Non-pigmented ciliary epithelial cell (primary cell): ENCODE measurements at places on chromosomes 1 and 21.
A peak's percentile ranks its signal among the peaks of the same experiment; 100 is the strongest.

DNA sequence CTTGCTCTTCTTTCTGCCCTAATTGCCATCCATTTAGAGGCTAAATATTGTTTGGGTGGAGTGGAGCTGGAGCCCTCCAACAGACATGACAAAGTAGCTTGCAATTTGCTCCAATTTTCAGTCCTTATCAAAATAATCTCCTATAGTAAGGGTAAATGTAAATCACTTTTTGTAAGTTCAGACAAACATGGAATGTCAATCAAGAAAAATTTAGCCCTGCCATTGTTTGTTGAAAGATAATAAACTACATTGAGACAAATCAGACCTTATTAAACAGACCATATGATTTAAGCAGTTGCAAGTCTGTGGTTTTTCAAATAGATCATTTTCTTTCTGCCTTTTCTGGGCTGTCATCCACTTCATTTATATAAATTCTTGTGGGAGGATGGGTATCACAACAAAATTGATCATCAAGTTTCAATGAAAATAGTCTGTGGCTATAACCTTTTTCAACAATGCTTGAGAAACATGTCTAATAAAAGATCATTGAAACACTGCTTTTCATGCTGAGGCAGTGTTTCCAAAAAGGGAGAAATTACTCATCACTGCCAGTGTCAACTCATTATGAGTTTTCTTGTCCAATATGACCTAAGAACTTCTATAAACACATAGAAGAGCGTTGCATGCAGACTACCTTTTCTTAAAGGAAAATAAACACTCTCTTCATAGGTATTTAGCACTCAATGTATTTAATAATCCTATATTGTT is 1152.0 kb upstream of the B3GALT2 start:
- DNase-seq: no peak

- no peak for DNase-seq
These were observed 515.6 kb downstream of the LMO4 start for GRCh38 chr1:87844251-87844650.

GRCh38 chr1:246067432-246068216 is 439.5 kb downstream of the SMYD3 start:
- peak; percentile 28 for DNase-seq

DNA sequence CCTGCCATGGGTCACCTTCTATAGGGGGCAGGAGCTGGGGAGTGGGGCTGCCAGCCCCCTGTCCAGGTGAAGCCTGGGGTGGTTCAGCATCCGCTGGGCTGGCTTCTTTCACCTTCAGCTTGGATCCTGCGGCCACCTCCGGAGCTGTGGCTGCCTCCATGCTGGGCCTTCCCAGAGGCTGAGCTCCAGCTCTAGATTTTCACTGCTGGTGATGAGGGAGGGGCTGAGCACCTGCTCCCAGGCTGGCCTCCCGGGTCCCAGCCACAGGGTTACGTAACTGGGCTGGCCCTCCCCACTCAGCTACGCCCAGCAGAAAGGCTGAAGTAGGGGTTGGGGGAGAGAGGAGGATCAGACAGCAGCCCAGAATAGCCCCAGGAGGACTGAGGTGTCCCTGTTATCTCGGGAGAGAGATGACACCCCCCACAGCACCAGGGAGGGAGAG is at the start of gene MYBPHL:
TSS of gene MYBPHL (minus strand) at position 180 of the 442 bp plus-strand sequence. CDS start at position 160, 20 bp downstream.
- no peak for DNase-seq

GRCh38 chr1:89692601-89693521 is 59.9 kb downstream of the LRRC8C start:
- DNase-seq: no peak

DNA sequence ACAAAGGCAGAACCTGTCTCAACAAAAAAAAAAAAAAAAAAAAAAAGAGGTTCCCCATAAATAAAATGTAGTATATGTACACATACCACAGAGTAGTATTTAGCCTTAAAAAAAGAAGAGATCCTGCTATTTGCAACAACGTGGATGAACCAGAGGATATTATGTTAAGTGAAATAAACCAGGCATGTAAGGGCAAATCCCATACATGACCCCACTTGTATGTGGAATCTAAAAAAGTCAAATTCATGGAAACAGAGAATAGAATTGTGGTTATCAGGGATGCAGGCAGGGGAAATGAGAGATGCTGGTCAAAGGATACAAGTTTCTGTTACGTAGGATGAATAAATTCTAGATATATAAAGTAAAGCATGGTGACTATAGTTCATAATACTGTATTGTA is 16.7 kb downstream of the SLC44A3 start:
- DNase-seq: no peak

DNA sequence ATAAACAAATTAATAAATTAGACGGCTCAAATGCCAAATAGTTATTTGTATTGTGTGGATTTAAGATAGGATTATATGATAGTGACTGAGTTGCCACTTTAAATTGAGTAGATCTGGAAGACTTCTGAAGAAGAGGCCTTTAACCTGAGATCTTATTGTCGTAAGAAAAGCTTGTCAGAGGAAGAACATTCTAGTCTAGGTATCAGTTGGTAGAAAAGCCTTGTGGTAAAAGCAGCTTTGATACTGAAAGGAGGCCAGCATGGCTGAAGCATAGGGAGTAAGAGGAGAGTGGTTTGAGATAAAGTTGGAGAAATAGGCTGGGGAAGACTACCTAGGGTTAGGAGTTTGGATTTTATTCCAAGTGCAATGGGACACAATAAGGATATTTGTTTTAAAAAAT is 29.1 kb downstream of the SLC30A7 start:
- no peak for DNase-seq

GRCh38 chr1:30868833-30869435 is 39.6 kb downstream of the SDC3 start:
- no peak for DNase-seq

DNA sequence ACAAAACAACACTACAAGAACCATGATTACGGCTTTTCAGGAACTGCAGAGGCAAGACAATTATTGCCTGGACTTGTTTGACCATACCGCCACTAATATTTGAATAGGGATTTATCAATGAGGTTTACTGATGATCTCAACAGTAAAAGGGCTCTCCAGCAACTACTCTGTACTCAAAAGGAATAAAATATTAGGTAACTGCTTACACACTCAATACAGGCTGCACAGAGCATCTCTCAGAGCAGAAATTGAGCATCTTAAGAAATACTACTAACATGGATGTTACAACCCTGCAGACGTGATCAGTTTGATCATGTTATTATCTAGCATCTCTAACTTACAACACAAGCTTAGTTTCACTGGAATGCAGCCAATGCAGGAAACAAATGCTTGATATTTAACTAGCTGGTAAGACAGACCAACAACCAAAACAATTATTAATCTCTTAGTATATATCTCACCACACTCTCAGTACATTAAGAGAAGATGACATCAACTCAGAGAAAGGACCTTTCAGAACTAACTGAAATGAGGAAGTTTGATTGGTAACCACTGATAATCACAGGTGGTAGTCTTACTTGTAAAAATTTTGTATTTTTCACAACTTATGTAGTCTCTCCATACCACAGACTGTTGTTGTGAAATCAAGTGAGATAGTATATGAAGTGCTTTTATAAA is 52.2 kb downstream of the PUM1 start:
- no peak for DNase-seq

GRCh38 chr1:110281363-110282290 is 57.5 kb upstream of the RBM15 start:
- DNase-seq: no peak

DNA sequence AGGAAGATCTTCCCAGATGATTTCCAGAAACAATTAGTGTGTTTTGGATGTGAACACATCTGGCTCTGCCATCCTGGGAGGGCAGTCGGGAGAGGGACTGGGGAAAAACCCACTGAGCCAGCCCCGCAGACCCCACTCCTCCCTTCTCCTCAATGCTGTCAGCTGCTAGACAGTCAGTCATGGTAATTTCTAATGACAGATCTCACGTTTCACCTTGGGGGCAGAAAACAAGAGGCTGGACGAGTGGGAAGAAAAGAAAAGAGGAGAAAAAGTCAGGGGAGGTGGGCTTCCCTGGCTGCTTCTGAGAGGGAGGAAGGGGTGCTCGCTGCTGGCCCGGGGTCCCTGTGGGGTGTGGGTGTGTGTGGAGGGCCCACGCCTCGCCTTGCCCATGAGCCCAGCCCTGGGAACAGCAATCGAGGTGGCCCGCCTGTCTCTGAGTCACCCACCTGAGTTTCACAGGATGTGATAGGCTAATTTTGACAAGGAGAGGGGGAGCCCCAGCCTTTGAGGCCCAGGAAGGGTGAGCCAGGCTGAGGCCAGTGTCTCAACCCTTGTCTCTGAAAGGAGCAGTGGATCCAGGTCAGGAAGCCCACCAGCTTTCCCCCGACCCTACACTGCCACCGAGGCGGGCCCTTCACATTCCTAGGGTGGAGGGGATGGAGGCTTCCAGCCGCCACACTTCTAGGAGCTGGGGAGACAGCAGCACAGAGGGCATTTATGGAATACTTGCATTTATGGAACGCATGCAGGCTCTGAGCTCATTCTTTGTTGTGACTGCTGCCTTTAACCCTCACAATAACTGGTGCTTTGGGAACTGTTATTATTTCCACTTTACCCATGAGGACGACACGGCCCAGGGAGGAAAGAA is 49.1 kb upstream of the IFNLR1 start:
- no peak for DNase-seq

DNA sequence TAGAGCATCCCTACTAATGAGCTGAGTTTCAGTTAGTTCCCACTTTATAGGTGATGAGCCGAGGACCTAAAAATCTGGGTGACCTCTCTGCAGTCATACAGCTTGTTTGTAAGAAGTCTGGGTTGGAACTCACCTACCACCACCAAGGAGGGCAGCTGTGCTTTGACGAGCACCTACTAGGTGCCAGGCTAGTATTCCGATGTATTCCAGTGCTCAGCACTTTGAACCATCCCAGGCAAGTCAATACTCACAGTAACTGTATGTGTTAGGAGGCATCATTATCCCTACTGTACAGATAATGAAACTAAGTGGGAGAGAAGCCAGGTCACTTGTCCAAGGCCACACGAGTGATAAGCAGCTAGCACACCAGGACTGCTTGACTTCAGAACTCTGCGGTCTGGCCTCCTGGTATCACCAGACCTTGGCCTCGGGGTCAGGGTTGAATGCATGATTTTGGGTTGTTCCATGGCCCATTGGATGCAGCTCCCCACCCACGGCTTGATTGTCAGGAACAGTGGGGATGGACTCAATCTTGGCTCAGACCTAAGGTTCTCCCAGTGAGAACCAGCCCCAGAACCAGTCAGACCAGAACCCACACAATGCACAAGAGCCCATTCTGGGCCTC is 20.7 kb downstream of the ECE1 start:
- no peak for DNase-seq

GRCh38 chr1:59803458-59804038 is 11.2 kb upstream of the HOOK1 start:
- no peak for DNase-seq

- DNase-seq: no peak
These were observed 23.7 kb downstream of the SNX27 start for GRCh38 chr1:151635479-151636072.

DNA sequence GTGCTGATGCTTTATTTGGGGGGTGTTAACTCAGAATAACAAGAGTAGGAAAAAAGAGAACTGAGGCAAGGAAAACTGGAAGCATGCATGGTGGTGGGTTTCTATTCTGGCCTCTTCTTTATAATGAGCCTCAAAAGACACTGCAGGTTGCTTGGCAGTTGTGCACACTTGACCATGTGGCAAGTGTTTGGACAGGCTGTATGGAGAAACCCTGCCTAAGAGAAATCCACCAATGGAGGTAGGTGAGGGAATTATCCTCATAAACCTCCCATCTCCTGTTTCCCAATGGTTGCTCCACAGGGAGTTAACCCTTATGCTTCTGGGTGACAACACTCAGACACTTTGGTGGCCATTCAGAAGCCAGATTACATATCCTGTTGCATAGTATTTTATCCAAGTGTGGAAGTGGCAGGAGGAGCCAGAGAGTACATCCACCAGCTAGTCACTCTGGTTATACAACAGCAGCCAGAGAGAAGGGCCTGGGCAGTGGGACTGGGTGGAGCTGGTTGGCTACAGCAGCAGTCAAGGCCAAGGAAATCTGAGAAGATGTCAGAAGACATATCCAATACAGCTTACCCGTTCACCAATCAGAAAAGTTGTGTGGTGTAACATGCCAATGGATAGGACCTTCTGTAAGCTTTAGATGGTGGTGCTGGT is 16.4 kb upstream of the VASH2 start:
- DNase-seq: no peak

DNA sequence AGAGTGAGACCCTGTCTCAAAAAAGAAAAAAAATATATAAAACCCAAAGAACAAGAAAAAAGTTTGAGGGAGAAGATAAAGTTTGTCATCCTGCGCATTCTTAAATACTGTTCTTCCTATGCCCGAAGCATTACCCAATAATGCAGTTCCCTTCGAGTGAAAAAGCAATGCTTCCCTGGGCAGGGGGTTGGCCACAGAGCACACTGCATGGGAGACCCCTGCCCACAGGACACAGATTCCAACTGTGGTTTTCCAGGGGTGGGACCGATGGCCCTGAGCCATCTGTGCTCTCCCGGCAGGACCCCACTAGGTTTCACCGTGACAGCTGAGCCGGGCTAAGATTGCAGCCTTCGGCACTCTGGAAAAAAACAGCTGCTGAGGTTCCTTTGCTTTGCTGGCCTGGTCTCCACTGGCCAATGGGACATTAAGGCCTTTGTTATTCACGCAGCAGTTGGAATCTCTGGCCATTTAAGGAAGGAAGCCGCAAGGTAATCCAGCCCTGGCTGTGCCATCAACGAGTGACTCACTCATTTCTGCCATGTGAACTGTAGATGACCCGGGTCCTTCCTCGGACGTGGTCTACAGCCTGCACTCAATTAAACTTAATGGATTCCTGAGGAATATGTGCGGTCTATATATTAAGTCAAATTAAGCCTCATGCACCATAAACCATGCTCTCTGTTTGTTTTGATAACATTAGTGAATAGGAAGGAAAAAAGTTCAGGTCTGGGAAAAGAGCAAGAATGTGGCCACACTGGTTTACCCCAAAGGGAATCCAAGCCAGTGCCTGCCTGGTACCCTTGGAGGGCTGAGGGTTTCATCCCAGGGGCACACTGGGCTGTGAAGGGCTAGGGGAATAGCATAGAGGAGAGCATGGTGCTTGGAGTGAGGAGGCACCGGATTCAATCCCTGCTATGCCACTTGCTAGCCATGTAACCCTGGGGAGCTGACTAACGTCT is 163.2 kb downstream of the ZBTB18 start:
- DNase-seq: peak; percentile 98

- DNase-seq: no peak
These were observed 219.1 kb upstream of the ZC3H12A start for GRCh38 chr1:37255136-37255795.

GRCh38 chr1:3778590-3779264 is 6.2 kb downstream of the SMIM1 start:
- DNase-seq: no peak

DNA sequence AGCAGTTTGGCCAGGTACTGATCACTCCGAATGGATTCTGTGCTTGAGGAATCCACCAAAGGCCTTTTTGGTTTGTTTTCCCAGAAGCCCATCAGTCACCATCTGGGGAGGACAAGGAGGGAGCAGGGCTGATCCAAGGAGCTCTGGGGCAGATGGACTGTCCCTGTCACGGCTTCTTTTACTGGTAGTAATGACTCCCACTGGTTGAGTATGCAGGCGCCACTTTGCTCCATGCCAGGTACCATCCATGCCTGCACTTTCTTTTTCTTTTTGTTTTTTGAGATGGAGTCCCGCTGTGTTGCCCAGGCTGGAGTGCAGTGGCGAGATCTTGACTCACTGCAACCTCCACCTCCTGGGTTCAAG is 101.7 kb downstream of the UBIAD1 start:
- no peak for DNase-seq
